ENCODE measurements at places on chromosomes 7 and 10. TPM values are rescaled to one million over a fixed set of nuclear protein-coding genes. Genes with fewer than 3 reads are reported as not detected.

DNA sequence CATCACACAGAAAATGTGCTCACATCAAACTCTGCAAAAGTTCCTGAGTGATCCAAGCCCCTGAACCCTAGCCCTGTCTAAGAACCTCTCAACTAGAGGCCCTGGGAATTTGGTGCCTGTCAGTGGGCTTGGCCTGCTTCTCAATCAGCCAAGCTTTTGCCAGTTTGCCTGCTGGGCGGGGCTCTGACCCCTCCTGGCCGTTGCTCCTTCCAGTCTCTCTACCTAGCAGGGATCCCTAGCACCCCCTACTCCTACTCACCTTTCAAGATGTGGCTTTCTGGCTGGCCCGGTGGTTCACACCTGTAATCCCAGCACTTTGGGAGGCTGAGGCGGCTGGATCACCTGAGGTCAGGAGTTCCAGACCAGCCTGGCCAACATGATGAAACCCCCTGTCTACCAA is 2.1 kb downstream of the KLRG2 start:
- DNase-seq, result no peak

DNA sequence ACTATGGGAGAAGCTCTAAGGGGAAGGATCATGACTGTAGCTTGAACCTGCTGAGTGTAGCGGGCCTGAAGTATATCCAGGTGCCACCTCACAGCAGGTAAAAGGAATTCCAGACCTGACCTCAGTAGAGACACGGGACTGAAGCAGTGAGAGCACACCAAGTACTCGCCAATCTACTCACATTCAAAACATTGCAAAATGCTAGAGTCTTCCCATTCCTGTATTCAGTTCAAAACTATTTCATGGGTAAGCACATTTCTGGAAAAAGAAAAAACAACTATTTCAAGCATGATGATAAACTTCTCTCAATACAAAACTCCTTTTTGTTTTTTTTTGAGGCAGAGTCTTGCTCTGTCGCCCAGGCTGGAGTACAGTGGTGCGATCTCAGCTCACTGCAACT is 121.9 kb upstream of the AUTS2 start:
- DNase-seq, result no peak

- DNase-seq, result no peak
Observed at GRCh38 chr7:95546647-95547046, 49.7 kb downstream of the PDK4 start.

- DNase-seq, result no peak
Observed at GRCh38 chr7:138374119-138374693, 85.9 kb upstream of the TRIM24 start.

DNA sequence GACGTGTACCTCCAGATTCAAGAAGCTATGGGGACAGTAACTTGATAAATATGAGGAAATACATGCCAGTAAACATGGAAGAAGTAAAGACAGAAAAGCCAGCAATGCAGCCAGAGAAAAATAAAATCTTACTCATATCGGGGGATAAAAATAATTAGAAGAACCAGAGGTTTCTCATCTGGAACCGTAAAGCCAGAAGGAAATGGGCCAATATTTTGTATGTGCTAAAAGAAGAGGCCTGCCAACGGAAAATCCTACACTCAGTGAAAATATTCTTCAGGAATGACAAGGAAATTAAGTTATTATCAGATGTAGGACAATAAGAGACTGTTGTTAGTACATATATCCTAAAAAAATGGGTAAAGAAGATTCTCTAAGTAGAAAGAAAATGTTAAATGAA is 401.2 kb downstream of the CDC14C start:
- DNase-seq, result no peak

DNA sequence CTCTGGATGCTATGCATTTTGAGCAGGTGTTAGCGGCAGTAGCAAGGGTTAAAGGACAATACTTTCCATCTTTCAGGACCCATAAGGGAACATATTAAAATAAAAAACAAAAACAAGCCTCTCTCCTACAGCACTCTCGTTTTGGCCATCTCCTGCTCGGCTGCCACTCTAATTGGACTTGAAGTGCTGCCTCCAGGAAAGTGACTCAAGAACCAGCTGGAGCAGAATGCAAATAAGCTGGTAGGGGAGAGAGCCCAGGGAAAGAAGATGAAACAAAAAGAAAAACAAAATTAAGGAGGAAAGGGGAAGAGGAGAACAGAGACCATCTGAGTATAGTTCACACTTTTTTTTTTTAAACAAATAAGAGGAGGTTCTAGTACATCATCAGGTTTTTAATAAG is 65.6 kb downstream of the HBP1 start:
- DNase-seq, result no peak

- no peak for DNase-seq
Observed at GRCh38 chr7:2926120-2926895, 82.2 kb upstream of the GNA12 start.

GRCh38 chr10:121926157-121926556 is 1.7 kb downstream of the ATE1 start:
- no peak for DNase-seq

GRCh38 chr10:90587081-90587491 is 270.8 kb downstream of the HTR7 start:
- no peak for DNase-seq

DNA sequence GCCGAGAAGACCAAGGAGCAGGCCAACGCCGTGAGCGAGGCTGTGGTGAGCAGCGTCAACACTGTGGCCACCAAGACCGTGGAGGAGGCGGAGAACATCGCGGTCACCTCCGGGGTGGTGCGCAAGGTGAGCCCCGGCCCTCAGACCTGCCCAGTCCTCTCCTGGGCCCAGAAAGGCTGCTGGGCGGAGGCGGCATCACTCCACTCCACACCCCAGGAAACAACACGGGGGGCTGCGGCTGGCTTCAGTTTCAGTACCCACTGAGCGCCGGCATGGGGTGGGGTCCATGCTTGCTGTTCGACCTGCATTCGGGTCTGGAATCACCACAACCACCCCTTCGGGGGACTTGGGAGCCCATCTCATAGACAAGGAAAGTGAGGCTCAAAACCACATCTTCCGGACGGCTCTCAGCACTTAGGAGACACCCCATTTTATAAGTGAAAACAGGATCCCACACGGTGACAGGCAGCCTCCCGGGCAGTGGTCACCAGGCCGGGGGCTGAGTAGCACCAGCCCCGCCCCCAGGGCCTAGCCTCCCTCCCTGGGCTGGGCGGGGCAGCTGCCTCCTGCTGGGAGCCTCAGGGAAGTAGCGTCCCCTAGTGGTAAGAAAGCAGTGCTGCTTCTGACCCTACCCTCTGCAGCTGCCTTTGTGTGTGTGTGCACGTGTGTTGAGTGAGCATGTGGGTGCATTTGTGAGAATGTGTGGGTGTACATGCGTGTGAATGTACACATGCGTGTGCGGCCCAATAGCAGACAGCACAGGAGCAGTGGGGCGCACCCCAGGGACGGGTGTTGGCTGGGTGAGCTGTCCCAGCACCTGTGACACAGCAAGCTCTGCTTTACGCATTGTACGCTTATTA is 1.8 kb downstream of the SNCG start:
- no peak for DNase-seq

DNA sequence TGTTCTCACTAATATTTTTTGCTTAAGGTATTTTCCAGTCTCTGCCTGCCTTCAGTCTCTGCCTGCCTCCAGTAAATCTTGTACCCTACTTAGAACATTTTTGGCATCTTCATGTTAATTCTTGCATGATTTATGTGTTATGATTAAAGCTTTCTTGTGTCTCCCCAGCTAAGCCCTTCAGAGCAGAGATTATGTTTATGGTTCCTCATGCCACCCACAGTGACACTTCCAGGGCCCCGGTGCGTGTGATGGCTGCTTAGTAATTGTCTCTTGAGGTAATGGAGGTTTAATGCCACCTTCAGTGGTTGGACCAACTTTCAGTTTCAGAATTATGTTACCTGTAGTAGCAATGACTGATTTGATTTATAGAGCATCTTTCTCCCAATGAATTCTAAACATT is 70.6 kb upstream of the MET start:
- DNase-seq, result no peak

- DNase-seq, result no peak
Observed at GRCh38 chr10:132921818-132922807, 20.3 kb downstream of the CFAP46 start.

DNA sequence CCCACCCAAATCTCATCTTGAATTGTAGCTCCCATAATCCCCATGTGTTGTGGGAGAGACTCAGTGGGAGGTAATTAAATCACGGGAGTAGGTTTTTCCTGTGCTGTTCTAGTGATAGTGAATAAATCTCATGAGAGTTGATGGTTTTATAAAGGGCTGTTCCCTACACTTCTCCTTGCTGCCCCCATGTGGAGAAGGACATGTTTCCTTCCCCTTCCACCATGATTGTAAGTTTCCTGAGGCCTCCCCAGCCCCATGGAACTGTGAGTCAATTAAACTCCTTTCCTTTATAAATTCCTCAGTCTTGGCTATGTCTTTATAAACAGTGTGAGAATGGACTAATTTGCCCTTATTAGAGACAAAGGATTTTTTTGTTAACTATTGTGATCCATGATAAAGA is 48.5 kb upstream of the MKX start:
- no peak for DNase-seq

DNA sequence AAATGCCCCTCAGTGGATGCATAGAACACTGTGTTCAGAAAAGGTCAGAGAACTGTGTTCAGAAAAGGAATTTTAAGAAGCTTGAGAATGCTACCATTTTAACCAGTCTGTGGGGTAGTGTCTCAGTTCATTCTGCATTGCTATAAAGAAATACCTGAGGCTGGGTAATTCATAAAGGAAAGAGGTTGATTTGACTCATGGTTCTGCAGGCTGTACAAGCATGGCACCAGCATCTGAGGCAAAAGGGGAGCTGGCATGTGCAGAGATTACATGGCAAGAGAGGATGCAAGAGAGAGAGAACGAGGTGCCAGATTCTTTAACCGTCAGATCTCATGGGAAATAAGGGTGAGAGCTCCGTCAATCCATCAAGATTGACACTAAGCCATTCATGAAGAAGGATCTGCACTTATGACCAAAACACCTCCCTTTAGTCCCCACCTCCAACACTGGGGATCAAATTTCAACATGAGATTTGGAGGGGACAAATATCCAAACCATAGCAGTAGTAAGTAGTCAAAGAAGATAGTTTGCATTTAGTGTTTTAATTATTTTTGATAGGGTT is 119.8 kb downstream of the FAM107B start:
- no peak for DNase-seq

- no peak for DNase-seq
Observed at GRCh38 chr7:150964593-150965111, 13.5 kb downstream of the KCNH2 start.

Gene GNB2
- total RNA-seq, result 87.1 TPM

Gene SLC13A1
- total RNA-seq, result not detected

Gene HILPDA
- 1.9 TPM for total RNA-seq

Gene DCLRE1C
- total RNA-seq, result 3.0 TPM

Gene FAM24B
- 0.74 TPM for total RNA-seq

Gene SPDYE5
- not detected for total RNA-seq

Gene AFAP1L2
- total RNA-seq, result 3.1 TPM

Gene PDLIM1
- total RNA-seq, result 334 TPM

Gene SMKR1
- 0.74 TPM for total RNA-seq
